ENCODE measurements at places on chromosomes 16 and 17.

DNA sequence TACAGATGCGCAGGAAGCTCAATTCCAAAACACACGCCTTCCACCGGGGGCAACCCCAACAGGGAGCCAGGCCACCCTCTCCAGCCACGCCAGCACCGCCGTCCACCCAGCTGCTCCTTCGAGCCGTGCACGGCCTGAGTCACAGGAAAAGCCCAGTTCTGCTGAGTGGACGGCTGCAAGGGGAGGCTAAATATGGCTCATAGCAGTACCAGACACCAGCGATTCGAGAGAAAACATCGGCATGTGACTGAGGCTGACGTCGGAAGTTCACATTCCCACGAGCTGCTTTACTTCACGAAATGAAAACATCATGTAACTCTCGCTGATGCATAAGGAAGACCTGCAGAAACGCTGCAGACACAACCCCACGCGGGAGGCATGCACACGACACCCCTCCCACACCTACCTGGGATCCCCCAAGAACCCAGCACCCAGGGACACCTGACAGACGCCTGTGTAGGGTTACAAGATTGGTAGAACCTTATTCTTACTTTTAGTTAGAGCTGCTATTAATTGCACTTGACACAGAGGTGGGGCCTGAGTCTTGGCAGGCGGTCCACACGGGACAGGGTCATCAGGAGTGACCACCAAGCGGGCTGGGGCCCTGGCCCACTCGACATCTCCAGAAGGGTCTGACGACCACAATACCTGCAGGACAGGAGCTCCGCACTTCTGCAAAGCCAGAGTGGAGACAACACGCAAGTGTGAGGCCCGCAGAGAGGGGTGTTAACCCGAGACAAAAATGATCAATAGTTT is 116.8 kb downstream of the ANKRD11 start:
- DNase-seq, result no peak

DNA sequence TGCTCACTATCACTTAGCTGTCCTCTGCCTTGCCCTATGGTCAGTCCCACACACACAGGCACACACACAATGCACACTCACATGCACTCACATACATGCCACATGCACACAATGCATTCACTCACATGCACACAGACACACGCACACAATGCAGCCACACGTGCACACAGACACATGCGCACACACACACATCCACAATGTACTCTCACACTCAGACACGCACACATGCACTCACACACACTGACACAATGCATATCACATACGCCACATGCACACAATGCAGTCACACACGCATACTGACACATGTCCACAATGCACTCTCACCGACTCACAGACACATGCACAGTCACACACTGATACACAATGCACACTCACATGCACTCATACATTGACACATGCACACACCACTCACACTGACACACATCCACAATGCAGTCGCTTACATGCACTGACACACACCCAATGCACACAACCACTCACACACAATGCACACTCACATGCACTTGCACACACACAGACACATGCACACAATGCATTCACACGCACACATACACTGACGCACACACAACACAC is 99.7 kb downstream of the ENGASE start:
- DNase-seq, result no peak

DNA sequence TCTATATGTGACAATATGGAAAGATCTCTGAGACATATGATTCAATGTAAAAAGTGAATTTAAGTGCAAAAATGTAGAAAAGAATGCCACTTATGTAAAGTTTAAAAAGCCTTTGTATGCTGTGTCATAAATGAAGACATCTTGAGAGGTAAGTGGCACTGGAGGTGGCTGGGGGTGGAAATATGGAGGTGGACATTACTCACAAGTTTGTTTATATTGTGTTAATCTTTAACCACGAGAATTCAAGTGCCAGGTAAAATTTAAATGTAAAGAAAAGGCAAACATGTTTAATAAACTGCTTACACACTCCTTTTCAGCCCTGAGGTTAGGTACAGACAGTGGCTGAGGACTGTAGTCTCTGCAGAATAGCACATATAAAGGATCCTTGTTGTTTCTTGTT is 235.1 kb downstream of the ABCC12 start:
- DNase-seq, result no peak

DNA sequence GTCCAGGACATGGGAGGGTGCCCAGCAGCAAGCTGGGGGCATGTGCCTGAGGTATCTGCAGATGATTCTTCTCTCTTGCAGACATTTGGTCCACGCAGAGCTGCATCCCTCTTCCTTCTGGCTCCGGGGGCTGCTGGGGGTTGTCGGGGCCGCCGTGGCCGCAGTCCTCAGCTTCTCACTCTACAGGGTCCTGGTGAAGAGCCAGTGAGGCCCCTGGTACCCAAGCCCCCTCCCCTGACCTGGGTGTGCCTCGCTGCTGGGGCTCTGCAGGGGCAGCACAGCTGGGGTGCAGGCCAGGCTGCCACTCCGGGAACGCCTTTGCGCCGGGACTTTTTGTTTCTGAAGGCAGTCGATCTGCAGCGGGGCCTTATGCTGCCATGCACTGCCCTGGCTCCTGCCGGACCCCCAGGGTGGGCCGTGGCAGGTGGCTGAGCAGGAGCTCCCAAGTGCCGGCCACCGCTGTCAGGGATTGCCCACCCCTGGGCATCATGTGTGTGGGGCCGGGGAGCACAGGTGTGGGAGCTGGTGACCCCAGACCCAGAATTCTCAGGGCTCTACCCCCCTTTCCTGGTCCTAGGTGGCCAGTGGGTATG is 2.0 kb upstream of the RHBDL1 start:
- DNase-seq, result no peak

DNA sequence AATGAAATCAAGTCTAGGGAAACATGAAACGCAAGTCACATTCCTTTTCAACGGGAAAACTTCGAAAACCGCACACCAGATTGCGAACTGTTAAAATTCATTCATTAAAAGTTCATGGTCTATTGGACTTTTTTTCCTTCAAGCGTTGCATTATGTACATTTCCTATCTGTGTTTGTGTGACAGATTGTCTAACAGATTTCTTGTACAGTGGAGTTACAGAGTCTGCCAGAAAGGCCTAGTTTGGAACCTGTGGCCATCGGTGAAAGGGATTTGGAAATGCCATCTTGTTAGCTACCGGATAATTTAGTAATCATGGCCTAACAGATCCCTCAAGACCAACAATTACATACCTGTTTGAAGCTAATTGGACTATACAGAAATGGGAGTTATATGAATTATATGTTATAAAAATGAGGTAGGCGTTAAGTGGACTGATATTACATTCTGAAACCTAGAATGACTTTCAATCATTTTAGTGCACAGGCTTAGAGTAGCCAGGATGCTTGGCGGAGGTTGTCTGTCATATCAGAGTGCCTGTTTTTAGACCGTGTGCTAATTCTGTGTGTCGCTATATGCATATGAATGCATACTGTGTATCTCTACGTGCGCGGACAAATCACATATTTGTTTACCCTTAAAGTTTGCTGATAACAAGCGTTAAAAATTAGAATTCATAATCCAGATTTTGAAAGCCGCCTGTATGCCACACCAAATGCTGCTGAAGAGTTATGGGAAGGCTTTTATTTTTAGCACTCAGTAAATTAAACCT is 885.4 kb upstream of the RBFOX1 start:
- no peak for DNase-seq

GRCh38 chr16:78473031-78473699 is 373.7 kb downstream of the WWOX start:
- no peak for DNase-seq

DNA sequence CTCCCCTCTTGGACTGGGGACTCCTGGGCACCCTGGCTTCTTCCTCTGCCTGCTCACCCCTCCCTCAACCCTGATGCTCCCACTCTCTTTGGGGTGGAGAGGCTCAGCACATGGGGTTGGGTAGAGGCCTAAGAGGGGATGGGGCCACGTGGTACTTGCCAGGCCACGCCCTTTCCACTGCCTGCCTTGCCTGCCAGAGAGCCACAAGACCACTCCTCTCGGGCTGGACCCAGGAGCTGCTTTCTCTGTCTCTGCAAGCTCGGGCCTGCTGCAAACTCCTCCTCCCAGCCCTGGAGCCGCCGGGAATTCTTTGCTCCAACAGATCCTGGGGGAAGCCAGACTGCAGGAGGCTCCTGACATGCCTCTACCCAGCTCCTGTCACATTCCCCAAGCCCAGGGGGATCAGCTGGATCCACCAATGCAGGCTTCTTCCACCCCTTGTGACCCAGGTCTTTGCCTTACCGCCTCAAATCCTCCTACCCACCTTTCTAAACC is 11.8 kb downstream of the DLX4 start:
- no peak for DNase-seq

DNA sequence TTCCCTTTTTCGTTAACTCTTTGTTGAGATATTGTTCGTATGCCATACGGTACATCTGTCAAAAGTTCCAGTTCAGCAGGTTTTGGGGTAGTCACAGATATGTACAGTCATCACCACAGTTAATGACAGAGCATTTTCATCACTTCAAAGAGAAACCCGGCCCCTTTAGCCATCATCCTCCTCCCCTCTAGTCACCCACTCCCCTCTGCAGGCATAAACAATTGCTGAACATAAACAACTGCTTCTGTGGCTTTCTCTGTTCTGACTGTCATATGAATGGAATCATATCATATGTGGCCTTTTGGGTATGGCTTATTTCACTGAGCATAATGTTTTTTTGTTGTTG is 59.3 kb downstream of the RNF213 start:
- DNase-seq, result no peak

DNA sequence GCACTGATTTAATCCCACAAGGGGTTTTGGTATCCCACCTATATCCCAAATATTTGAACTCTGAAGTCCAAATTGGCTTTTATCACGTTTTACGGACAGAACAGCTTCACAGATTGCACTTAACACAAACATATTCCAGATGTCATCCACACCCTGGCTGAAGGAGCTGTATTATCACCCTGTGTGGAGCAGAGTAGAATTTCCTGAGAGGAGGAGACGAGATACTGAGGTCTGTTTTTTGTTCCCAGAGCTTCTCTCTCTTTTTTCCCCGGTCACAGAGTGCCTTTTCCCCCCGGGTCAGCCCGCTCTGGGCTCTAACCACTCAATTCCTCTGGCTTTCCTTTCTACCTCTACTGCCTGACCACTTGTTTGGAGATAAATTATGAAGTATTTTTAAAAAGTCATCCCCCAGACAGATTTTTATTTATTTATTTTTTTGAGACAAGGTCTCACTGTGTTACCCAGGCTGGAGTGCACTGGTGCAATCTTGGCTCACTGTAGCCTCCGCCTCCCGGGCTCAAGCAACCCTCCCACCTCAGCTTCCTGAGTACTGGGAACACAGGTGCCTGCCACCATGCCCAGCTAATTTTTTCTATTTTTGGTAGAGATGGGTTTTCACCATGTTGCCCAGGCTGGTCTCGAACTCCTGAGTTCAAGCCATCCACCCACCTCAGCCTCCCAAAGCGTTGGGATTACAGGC is 30.7 kb downstream of the DNAH2 start:
- no peak for DNase-seq

- DNase-seq, result no peak
Measured at GRCh38 chr17:39709319-39709997, 9.6 kb downstream of the ERBB2 start.

- no peak for DNase-seq
Measured at GRCh38 chr16:67910158-67910557, 17.1 kb downstream of the PSKH1 start.

DNA sequence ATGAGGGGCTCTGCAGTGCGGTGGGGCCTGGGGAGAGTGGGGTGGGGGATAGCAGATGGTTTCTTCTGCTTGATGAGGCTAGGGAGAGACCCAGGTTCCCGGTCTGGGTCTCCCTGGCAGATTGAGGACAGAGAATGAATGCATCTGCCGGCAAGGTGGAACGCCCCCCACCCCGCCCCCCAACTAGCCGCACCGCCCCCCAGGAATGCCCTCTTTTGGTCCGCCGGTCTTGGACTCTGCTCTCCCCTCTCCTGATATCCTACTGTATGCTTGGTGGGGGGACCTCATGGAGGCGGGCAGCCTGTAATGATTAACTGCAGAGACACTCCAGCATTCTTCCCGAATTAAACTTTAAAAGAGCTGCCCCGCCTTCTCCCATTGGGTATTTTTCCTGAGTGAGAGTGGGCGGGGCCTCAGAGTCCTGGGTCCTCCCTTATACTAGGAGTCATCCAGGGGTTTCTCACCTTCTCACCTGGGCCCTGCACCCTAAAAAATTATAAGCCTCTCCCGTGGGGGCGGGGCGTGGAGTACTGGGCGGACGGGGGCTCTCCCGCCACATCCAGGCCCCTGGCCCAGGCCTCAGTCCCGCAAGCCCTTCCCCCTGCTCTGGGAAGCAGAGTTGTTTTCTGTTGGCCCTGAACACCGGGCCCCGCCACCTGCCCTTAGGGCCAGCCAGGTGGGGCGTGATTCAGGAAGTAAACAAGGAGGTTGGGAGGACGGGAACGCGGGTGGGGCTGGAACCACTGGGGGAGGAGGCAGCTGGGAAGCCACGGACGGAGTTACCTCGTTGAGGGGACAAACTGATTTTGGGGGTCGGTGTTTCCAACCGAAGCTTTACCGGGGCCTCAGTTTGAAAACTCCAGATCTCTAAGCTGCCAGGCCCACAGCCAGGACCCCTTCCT is 1.5 kb downstream of the GRB7 start:
- DNase-seq, result no peak

DNA sequence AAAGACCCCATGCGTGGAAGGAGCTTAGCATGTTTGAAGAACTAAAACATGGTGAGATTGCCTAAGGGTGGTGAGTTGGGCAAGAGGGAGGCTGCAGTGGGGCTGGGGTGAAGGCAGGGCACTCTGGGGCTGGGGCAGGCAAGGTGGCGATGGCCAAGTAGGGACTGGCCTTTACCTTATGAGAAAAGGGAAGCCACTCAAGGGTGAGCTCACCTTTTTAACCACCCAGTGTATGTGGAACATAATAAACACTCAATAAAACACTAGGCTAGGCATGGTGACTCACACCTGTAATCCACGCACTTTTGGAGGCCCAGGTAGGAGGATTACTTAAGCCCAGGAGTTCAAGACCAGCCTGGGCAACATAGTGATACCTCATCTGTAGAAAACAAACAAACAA is 37.7 kb downstream of the LYRM9 start:
- DNase-seq, result no peak

DNA sequence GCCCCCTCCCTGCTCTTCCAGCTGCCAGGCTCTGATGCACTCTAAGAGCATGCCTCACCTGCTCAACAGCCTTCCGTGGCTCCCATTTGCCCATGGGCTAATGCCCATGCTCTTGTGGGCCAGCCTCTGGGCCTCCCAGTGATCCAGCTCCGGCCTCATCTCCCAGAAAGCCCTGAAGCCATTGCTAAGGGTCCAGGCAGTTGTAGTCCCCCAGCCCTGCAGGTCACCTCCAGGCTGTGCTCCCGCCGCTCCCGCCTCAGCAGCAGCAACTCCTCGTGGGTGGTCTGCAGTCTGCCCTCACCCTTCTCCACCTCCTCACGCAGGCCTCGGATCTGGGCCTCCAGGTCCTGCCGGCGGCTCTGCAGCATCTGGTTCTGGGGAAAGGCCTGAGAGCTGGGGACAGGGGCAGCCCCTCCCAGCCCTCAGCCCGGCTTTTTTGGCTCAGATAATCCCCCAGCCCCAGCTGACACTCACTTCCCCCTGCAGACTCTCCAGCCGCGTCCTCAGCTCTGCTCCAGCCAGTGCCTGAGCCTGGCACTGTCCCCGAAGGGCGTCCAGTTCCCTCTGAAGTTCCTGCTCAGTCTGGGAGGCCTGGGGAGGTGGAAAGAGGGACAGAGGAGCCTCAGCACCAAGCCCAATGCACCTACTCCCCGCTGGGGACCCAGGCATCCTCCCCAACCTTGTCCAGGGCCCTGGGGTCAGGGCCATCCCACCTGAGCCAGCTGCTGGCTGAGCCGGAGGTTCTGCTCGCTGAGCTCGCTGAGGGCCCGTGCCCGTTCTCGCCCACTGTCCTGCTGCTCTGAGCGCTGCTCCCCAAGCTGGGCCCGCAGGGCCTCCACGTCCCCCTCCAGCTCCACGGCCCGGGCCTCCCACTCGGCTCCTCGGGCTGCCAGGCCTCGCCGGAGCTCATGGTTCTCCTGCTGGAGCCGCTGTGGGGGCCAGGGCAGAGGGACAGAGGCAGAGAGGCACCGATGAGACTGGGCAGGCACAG is 6.2 kb downstream of the BICDL2 start:
- DNase-seq, result no peak
